Cardiac muscle cell (in vitro differentiated cells and primary cell): ENCODE measurements at places on chromosomes 2 and 18. TPM values are rescaled to one million over a fixed set of nuclear protein-coding genes. Genes with fewer than 3 reads are reported as not detected.

Gene DUSP2
- total RNA-seq, result 0.89 and 3.0 TPM in 2 replicates

Gene PLCD4
- 1.2 and 1.6 TPM in 2 replicates for total RNA-seq

Gene AOX1
- total RNA-seq, result 0.11 TPM in 1 of 2 replicates, not detected in the other

Gene CRYGC
- not detected in 2 replicates for total RNA-seq

Gene HOXD4
- total RNA-seq, result not detected in 2 replicates

Gene TRABD2A
- total RNA-seq, result not detected in 2 replicates

Gene CFC1
- 48.4 and 59.1 TPM in 2 replicates for total RNA-seq

Gene CBLN2
- total RNA-seq, result 0.15 and 2.0 TPM in 2 replicates

Gene IL1RL1
- total RNA-seq, result not detected in 2 replicates

Gene CROCC2
- not detected in 2 replicates for total RNA-seq

Gene SIGLEC15
- 4.2 TPM in 1 of 2 replicates, not detected in the other for total RNA-seq

Gene FARSB
- total RNA-seq, result 10.6 and 12.0 TPM in 2 replicates

Gene MRO
- not detected in 2 replicates for total RNA-seq

Gene CCDC148
- 0.39 and 0.78 TPM in 2 replicates for total RNA-seq

Gene MFSD2B
- total RNA-seq, result 0.14 and 0.69 TPM in 2 replicates

Gene PFN4
- total RNA-seq, result 3.2 TPM in 1 of 2 replicates, not detected in the other

Gene PRKAG3
- not detected in 2 replicates for total RNA-seq

Gene RGPD6
- 33.9 and 59.7 TPM in 2 replicates for total RNA-seq

Gene NCKAP5
- total RNA-seq, result 0.21 and 13.6 TPM in 2 replicates

Gene MEP1B
- 0.04 and 0.09 TPM in 2 replicates for total RNA-seq

Gene ABHD1
- 0.27 and 0.56 TPM in 2 replicates for total RNA-seq

Gene ATRAID
- total RNA-seq, result 177 and 183 TPM in 2 replicates

Gene SATB2
- total RNA-seq, result 1.4 and 1.5 TPM in 2 replicates

Gene EFEMP1
- total RNA-seq, result 0.66 and 1.9 TPM in 2 replicates

Gene TBR1
- total RNA-seq, result 0.25 and 0.48 TPM in 2 replicates

Gene CNTNAP5
- 0.03 TPM in 1 of 2 replicates, not detected in the other for total RNA-seq

Gene IL1B
- total RNA-seq, result not detected in 2 replicates

Gene FBXO36
- 2.8 and 5.7 TPM in 2 replicates for total RNA-seq

Gene ST8SIA5
- 0.67 TPM in 1 of 2 replicates, not detected in the other for total RNA-seq

Gene FOXI3
- total RNA-seq, result not detected in 2 replicates
